ENCODE measurements at places on chromosomes 1 and 21.

- no peak for DNase-seq
Measured at GRCh38 chr1:187121661-187122060, 292.9 kb downstream of the PLA2G4A start.

- DNase-seq = no peak
Measured at GRCh38 chr1:9835758-9836631, 12.2 kb upstream of the CLSTN1 start.

GRCh38 chr21:45640001-45640887, 3.3 kb upstream of the PCBP3 start:
- no peak for DNase-seq

GRCh38 chr1:15519625-15520024, 4.4 kb downstream of the CASP9 start:
- DNase-seq = no peak

DNA sequence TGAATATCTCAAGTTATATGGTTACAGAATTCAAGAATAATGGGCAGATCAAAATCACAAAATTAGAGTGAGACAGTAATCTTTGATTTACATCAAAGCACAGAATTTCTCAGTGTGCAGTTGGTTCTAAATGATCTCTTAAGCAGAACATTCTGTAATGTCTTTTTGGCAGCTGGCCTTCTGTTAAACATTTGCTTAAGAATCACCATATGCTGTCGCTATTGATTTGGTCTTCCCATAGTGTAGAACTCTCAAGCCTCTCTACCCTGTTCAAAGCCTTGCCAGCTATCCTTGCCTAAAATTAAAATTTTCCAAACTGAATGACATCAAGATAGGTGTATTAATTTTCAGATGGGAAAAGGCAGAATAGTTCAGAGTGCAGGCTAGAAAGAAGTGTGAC, 38.9 kb upstream of the ERO1B start:
- no peak for DNase-seq

GRCh38 chr1:109171646-109172045, 42.1 kb upstream of the SARS1 start:
- DNase-seq = no peak

DNA sequence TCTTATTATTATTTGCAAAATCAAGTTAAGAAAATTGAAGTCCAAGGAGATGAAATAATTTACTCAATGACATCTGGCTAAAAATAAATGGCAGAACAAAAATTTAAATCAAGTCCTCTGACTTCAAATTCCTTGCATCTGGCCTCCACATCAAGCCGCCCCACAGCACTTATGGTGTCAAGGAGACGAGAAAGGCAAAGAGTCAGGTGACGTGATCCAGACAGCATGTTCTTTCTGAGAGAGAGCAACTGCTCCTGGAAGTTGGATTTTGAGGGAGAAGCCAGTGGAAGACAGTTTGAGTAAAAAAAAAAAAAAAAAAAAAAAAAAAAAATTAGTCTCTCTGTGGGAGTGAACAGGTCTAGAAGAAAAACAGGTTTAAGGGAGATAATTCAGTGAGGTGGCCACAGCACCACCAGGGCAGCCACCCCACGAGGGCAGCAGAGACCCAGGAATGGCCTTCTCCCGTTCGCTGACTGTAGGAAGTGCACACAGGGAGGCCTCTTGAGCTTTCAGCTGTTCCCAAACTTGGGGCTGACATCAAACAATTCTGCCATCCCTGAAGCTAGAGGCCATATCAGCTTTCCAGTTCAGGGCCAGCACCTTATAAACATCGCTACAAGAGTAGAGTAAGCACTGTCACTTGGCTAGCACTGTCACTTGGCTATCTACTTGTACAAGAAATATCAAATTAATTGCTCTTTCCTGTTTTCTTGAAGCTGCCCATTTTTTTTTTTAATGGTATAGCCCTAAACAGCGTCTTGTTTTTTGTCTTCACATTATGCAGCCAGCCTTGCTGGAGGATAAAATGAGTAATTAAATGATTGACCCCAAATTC, 7.8 kb downstream of the C1orf162 start:
- DNase-seq = peak; percentile 52

DNA sequence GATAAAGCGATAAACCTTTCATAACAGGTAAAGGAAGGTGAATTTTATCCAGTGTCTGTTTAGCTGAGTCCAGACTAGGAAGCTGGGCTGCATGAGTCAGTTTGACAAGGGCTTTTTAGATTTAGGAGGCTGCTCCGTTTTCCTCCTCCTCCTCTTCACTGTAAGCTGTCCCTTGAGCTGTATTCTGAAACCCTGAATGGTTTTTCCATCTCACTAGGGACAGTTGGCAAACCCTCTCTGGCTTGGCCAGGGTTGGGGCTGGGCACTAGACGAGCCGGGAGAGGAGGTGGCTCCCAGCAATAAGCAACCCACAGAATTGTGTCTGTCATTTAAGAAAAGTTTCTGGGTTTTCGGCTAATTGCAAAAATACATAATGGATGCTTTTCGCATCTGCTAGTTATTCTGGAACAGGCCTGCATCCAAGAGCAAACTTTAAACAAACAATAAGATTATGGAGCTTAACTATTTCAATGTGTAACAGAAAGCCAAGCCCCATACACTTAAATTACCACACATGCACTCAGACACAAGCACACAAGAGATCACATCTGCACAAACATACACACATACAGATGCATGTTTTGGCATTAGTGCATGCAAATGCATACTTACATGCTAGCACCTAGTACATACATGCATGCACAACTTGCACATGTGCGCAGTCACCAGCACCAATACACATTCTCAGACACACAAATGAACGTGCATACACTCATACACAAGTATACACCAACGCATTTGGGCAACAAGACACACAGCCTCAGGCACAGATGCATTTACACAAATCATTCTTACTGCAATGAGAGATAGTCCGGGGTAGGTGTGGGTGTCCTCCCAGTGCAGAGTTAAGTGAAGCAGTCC, 27.8 kb upstream of the FOXE3 start:
- no peak for DNase-seq

GRCh38 chr1:21937372-21938121, 437 bp upstream of the HSPG2 start:
- peak; percentile 80 for DNase-seq

- peak; percentile 75 for DNase-seq
Measured at GRCh38 chr1:2554621-2555387, 1.4 kb upstream of the TNFRSF14 start.

DNA sequence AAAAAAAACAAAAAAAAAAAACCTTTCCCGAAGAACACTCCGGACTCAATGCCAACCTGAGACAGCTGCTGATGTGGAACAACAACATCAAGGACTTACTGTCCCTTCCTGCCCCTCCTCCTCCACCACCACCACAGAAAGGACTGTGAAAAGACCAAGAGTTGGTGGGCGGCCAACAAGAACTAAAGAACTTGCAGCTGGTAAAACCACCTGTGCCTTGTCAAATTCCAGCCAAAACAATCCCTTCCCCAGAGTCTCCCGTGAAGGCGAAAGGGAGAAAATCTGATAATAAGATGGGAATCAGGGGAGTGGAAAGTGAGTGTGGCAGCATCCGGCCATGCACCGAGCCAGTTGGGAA, 88.9 kb downstream of the PROX1 start:
- no peak for DNase-seq

- peak; percentile 78 for DNase-seq
Measured at GRCh38 chr1:6603238-6603914, 707 bp upstream of the KLHL21 start.

- no peak for DNase-seq
Measured at GRCh38 chr1:84923317-84923716, 30.3 kb upstream of the LPAR3 start.

DNA sequence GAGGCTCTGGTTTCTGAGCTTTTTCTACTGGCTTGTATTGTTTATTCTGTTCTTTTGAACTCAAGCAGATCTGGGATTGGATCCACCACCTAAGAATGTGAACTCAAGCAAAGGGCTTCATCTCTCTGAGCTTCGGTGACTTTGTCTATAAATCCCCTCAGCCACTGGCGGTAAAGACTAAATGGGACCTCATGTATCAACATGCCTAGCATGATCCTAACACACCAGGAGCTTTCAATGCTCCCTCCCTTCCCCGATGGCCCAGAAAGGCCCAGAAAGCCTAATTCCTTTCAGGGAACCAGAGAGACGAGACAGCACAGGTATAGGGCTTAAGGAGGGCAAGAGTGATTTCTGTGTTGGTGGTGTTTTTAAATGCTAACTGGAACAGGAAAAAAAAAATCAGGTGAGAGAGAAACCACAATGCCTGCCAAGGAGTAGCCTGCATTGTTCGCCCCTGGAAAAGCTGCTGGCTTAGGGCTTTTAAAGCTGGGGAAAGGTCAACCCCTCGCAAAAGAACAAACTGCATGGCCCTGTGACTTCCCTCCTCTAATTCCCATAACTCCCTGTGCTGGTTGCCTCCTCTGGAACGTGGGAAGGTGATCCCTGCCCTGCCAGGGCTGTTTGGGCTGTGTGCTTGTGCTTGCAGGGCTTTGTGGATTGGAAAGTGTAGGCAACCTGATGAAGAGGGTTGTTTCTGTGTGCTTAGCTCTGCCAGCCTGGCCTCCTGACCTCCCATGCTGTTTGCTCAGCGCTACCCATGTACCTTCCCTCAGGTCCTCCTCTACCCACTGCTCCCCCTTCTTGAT, 147.0 kb downstream of the PLPP3 start:
- no peak for DNase-seq

DNA sequence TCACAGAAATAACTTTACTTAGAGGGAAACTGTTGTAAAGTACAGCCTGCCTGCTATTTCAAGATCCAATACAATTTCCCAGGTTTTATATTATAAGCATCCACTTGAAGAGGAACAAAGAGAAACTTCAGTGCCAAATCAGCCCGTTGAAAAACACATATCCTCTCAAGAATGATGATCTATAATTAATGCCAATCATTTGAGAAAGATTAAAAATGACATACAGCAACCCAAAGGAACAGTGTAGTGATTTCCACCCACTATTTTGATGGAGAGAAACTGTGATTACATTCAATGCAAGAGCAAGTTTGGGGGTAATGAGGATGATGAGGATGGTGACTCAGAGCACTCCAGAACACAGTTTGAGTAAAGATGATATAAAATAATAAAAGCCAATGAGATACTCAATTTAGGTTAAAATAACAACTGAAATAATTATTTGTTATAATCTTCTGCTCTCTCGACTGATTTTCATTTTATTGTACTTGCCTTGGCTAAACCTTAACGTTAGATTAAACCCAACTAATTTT, 715.5 kb downstream of the NCAM2 start:
- no peak for DNase-seq

GRCh38 chr1:47554901-47555300, 117.1 kb downstream of the FOXD2 start:
- DNase-seq = no peak

Data from naive thymus-derived CD8-positive, alpha-beta T cell (primary cell).